ENCODE measurements at places on chromosomes 13 and 19. TPM values are rescaled to one million over a fixed set of nuclear protein-coding genes. Genes with fewer than 3 reads are reported as not detected.

PTPRS gene
- total RNA-seq, result 1,064 TPM

IRS2 gene
- 27.0 TPM for total RNA-seq

CASP14 gene
- total RNA-seq, result not detected

ZNF426 gene
- total RNA-seq, result 24.5 TPM

BCL3 gene
- 2.4 TPM for total RNA-seq

GRCh38 chr13:31011193-31011860, 78.9 kb downstream of the TEX26 start:
- no peak for DNase-seq
- H3K4me1 ChIP-seq, result peaks cover 41% of the 10 kb centered on the region
- H3K4me3 ChIP-seq, result peak overlapping the region; percentile 63
- H3K36me3 ChIP-seq, result no peaks in the 10 kb centered on the region
- H3K27me3 ChIP-seq, result peaks cover 2% of the 10 kb centered on the region

DNA sequence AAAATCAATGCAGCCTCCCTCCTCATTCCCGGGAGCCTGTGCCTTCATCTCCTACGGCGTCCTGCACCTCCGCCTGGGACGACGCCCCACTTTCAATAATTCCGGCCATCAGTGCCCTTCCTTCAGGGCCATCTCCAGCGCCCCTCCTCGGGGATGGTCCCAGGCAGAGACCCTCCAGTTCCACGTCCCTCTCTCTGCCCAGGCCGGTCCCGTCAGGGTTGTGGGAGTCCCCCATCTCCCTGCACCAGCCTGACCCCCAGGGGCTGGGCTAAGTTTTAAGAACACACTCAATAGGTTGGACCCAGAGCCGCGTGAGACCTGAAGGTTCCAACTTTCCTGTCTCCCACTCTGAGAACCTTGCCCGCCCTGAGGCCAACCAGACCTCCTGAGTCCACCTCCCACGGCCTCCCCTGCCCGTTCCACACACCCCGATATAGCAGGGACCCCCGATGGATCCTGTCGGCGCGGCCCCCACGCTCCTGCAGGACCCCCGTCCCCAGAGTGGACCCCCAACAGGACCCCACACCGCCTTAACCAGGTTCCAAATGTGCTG, 646 bp downstream of the TMEM161A start:
- H3K4me1 ChIP-seq, result no peaks in the 10 kb centered on the region
- no peaks in the 10 kb centered on the region for H3K36me3 ChIP-seq
- DNase-seq, result no peak
- H3K4me3 ChIP-seq, result peak overlapping the region; percentile 97
- peaks cover 9% of the 10 kb centered on the region for H3K27me3 ChIP-seq

DNA sequence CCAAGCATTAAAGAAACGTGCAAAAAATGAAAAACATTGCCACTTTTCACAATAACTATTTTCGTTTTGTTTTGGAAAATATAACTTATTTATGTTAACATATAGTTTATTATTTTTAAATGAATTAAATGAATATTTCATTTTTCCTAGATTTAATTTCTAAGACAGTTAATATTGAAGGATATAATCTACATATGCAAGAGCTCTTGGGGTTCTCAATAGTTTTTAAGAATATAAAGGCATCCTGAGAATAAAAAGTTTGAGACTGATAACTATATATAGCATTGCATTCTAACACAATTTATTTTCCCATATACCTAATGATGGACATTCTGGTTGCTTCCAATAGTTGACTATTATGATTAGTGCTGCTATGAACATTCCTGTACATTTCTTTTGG, 19.9 kb downstream of the ZNF461 start:
- H3K4me3 ChIP-seq, result no peak overlapping the region
- no peak overlapping the region for H3K27ac ChIP-seq
- H3K36me3 ChIP-seq, result peaks cover 32% of the 10 kb centered on the region
- no peak for DNase-seq
- no peaks in the 10 kb centered on the region for H3K4me1 ChIP-seq

- DNase-seq, result no peak
- no peaks in the 10 kb centered on the region for H3K4me1 ChIP-seq
- no peak overlapping the region for H3K4me3 ChIP-seq
- H3K27me3 ChIP-seq, result no peaks in the 10 kb centered on the region
- H3K36me3 ChIP-seq, result no peaks in the 10 kb centered on the region
- no peak overlapping the region for H3K27ac ChIP-seq
These were observed 53.7 kb downstream of the LACC1 start for GRCh38 chr13:43933378-43933777.

- H3K36me3 ChIP-seq, result peaks cover 5% of the 10 kb centered on the region
- H3K4me3 ChIP-seq, result peak overlapping the region; percentile 64
- H3K27me3 ChIP-seq, result peaks cover 5% of the 10 kb centered on the region
- peaks cover 33% of the 10 kb centered on the region for H3K4me1 ChIP-seq
- peak overlapping the region; percentile 78 for H3K27ac ChIP-seq
These were observed 77.9 kb downstream of the ZNF536 start for GRCh38 chr19:30450100-30450499.
